ENCODE measurements at places on chromosomes 3 and 15.
A peak's percentile ranks its signal among the peaks of the same experiment; 100 is the strongest.

- DNase-seq = no peak
These were observed 9.6 kb downstream of the MCM2 start for GRCh38 chr3:127607675-127608361.

GRCh38 chr3:148330542-148330941 lies 367.2 kb upstream of the AGTR1 start:
- DNase-seq = no peak

DNA sequence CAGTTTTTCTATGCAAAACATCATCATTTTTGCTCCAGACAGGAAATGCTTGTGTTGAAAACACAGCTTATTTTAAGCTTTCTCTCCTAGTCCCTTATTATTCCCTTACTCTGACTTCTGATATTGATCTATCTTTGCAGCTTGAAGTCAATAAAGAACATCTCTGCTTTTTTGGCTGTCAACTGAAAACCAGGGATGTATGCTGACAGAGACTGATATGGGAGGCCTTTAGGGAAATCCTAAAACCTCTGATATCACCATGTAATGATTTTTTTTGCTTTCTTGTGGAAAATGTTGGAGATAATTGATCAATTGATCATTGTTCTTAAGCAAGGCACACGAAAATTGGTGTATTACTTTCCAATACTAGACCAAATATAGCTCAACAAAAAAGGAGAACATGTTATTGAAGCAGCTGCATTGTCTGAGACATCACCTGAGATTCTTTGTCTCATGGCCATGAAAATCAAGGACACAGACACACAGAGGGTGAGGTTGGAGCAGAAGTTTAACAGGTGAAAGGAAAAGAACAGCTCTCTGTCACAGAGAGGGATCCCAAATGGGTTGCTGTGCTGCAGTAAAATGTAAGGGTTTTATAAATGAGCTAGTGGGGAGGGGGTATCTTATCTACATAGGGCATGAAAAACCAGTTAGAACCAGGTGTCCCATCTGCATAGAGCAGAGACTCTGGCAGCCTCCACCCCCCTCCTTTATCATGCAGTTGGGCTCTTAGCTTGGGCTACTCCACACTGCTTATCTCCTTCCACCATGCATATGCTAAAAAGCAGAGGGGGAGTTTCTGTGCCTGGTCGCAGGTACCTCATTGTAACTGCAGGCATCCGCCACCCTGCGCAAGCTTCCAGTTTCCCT lies 17.0 kb upstream of the SENP7 start:
- DNase-seq = no peak

DNA sequence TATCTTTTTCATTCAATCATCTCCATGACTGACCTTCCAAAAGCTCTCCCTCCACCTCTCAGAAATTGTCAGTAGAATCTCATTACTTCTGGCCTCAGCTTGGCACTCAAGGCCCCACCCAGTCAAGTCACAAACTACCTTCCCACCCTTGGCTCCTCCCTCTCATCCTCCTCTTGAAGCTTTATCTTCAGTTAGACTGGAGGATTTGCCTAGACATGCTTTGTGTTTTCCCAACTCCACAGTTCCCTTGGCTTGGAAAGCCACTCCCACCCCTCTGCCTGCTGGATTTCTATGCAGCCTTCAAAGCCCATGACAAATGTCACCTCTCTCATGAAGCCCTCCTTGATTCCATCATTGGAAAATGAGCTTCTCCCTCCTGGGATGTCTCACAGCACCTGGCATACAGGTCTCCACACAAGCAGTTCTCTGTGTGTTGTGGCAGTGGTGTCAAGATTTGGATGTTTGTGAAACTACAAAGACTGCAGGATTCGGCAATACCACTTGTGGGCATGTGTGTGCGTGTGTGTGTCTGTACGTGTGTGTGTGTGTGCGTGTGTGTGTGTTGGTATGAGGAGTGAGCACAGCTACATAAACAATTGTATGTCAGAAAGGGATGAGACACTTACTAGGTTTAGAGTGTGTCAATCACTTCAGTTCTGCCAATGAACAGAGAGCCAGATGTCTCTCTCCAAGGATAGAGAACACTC lies 45.3 kb upstream of the VPS8 start:
- no peak for DNase-seq

GRCh38 chr15:60477916-60478565 lies 901 bp downstream of the ICE2 start:
- DNase-seq = no peak

DNA sequence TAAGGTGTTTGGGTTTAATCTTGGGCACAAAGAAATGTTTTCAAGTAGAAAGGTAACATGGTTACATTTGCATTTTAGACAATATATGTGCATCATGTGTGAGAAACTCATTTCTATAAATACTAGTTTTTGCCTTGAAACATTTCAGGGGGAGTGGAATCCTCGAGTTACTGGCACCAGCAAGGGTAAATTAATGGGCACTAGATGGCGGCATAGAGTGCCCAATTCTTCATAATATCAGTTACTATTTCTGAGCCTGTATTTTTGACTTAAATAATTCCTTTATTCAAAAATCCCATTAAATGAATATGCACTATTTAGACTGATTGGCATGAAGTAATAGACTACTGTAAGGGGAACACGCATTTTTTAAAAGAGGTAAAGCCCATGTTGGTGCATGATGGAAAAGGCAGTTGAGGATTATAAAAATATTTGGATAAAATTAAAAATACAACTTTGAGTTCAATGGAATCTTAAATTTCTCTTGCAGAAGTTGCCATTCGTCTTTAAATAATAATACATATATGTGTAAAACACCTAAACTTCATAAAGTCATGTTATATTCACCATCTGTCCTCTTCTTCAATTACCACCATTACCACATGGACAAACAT lies 106.3 kb downstream of the ZBTB20 start:
- DNase-seq = peak; percentile 5

Data from stimulated activated CD8-positive, alpha-beta memory T cell treated with anti-CD3 and anti-CD28 coated beads, Interleukin-15, amount 100 ng/mL, for 4 hours (primary cell).